ENCODE measurements at places on chromosomes 2 and 18. TPM values are rescaled to one million over a fixed set of nuclear protein-coding genes. Genes with fewer than 3 reads are reported as not detected.

DNA sequence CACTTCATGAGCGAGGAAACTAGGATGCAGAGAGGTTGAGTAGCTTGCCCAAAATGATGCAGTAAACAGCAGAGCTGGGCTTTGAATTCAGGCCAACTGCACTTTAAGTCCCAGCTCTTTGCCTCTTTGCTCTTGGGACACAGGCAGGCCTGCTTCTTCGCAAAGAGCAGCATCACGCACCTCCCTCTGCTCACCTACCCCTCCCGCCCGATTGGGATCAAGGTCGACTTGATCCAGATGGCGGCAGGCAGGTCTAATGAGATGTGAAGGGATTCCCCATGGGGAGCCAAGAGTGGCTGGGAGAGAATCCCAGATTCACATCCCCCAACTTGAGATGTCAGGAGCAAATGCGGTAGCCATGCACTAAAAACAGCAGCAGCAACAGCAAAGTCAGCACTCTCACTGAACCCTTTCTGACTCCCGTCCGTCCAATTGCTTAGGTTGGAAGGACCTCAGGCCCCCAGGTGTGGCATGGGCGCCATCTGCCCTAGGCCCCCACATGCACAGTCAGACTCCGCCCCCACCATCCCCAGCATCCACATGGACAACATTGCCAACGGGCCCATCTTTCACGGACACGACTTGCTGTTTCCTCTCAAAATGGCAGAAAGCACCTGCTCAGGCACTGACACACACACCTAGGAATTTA lies 84.3 kb upstream of the MAP4K4 start:
- H3K4me3 ChIP-seq: no peak overlapping the region
- no peaks in the 10 kb centered on the region for H3K36me3 ChIP-seq
- H3K4me1 ChIP-seq: no peaks in the 10 kb centered on the region

DNA sequence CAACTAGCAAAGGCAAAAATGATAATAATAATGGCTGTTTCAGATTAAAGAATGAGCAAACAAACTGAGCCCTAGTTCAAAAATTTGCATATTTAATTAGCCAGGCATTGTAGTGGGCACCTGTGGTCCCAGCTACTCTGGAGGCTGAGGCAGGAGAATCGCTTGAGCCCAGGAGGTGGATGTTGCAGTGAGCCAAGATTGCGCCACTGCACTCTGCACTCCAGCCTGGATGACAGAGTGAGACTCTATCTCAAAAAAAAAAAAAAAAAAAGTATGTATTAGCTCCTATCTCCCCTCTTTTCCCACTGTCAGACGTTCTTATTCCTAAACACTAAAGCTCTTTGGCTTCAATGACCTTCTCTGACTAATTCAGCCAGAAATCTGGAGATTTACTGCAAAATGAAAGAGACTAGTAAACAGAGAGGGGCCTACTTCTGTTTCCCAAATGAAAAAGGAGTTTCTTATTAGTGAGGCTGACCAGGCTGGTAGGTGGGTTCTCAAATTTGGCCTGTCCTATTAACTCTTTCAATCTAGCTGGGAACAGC lies 3.9 kb upstream of the SRBD1 start:
- peaks cover 2% of the 10 kb centered on the region for H3K4me1 ChIP-seq
- H3K27ac ChIP-seq: no peak overlapping the region
- no peak overlapping the region for H3K4me3 ChIP-seq

- no peaks in the 10 kb centered on the region for H3K36me3 ChIP-seq
- no peak overlapping the region for H3K27ac ChIP-seq
- H3K4me3 ChIP-seq: no peak overlapping the region
- no peaks in the 10 kb centered on the region for H3K27me3 ChIP-seq
- peak; percentile 82 for DNase-seq
Observed at GRCh38 chr2:68709421-68709911, 25.1 kb upstream of the ARHGAP25 start.

GRCh38 chr2:71602115-71602495 lies 148.7 kb downstream of the DYSF start:
- DNase-seq: no peak
- no peaks in the 10 kb centered on the region for H3K27me3 ChIP-seq
- H3K27ac ChIP-seq: no peak overlapping the region
- no peaks in the 10 kb centered on the region for H3K36me3 ChIP-seq
- peaks cover 5% of the 10 kb centered on the region for H3K4me1 ChIP-seq

DNA sequence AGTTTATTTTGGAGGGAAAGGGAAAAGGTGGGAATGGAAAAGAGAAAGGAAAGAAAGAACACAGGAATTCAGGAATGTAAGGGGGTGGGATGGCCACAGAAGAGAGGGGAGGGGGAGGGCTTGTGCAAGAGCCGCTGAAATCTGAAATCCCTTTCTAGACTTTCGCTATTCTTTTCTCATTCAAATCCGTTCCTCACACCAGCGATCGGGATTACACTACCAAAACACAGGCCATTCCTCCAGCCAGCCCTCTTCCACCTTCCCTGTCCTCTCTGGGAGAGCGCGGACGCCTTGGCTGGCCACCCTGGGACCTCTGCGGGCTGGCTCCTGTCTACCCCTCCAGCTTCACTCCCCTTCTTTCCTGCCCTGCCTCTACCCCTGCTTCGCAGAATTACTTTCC lies 102.3 kb downstream of the CDCA7 start:
- H3K4me3 ChIP-seq: no peak overlapping the region
- H3K27me3 ChIP-seq: peaks cover 9% of the 10 kb centered on the region
- no peak overlapping the region for H3K27ac ChIP-seq
- DNase-seq: no peak

SNTG2 gene
- total RNA-seq: 3.7 TPM

ACOXL gene
- total RNA-seq: not detected

GAD1 gene
- 0.70 TPM for total RNA-seq

UBXN4 gene
- total RNA-seq: 117 TPM

MBP gene
- 0.09 TPM for total RNA-seq
